ENCODE measurements at places on chromosomes 12 and 14.

- no peak for DNase-seq
Observed at GRCh38 chr14:34911209-34912150, 36.3 kb upstream of the BAZ1A start.

DNA sequence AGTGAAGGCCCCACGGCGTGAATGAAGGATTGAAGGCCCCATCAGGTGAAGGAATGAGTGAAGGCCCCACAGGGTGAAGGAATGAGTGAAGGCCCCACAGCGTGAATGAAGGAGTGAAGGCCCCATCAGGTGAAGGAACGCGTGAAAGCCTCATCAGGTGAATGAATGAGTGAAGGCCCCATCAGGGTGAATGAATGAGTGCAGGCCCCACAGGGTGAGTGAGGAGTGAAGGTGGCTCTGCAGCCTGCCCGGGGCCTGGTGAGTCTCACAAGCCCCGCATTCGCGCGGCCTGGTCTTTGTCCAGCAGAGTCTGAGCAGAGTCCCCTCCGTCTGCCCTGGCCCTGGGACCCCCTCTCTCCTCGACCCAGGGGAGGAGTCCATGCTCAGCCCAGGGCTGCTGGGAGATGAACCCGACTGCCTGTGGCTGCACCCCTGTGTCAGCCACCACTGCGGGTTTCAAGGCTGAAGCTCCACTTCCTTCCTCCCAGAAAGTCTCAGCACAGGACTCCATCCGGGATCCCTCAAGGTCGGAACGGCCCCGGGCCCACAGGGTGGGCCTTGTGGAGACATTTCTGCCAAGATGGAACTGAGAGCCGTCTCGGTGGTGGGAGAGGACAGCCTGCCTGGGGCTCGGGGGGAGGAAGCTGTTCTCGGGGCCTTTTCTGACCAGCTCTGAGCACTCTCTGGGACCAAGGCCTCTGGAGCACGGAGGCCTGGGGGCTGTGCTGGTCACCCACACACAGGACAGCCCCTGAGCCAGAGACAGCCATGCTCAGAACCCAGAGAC is 37.4 kb upstream of the TMEM179 start:
- DNase-seq: no peak

DNA sequence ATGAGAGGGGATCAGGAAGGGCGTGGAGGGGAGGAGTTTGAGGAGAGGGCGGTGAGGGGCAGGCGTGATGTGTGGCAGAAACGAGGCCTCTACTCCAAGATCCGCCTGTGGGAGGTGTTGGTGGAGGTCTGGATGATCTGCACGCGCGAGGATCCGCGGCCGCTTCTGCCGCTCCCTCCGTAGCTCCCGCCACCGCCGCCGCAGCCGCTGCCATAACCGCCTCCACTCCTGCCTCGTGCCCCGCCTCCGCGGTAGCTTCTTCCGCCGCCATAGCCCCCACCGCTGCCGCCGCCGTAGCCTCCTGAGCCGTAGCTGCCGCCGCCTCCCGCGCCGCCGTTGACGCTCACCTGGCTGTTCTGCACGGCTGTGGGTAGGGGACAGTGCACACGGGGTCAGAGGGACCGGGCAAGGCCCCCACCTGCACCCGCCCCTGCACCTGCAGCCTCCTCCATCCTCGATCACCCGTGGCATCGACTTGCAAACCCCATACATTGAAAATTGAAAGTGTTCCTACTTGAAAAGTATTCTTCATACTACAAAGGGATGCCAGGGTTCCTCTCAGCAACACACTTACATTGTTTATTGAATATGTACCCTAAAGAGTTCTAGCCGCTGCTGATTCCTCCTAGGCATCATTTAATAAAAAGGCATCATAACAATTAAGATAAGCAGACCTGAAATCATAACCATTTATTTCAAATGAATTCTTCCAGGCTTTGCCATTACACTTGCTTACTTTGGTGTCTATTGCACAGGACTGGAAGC is 11.1 kb upstream of the KRT1 start:
- no peak for DNase-seq

DNA sequence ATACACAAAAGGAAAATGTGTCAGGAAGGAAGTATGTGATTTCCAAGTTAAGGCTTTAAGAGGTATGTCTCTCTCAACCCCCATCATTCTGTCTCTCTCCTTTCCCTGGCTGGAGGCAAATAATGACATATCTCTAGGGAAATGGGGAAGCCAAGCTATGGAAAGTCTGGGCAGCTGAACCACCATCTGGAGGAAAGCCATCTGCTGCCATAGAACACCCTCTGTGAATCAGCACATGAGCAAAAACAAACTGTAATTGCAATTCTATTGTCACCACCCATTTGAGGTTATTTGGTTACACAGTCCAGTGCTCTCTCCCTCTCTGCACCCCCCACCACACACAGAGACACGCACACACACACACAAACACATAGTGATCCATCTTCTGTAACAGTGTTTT is 766.2 kb downstream of the FLRT2 start:
- DNase-seq: no peak

DNA sequence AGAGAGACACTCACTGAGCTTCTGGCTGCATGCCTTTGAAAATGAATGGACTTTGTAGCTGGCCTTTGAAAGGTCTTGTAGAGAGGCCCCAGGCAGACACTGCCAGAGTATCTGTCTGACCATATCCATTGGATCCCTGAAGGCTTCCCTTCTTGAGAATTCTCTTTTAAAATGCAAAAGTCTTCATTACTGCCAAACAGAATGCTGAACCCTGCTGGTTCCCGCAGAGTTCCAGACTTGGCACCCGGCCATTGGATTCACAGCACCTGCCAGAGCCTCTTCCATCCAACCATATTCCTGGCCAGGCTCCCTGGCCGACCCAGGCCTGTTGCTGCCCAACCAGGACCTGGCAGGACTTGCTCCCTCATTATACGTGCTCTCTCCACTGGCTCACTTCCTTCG is 182.5 kb downstream of the GXYLT1 start:
- DNase-seq: no peak

DNA sequence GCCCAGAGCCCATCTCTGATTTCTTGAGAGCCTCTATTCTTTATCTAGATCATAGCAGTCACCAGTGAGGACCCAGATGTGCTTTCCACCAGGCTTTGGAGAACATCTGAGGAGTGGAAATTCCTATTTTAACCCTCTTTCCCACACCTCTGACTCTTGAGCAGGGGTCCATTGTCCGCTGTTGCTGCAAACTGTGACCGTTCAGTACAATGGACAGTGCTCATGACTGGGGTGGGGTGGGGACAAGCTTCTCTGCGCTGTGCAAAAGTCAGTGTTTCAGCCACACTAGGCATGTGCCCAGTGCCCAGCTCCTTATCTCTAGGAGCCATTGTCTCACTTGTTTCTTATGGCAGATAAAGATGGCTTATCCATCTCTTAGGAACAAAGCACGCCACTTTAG is 16.9 kb upstream of the KRT7 start:
- DNase-seq: no peak

- no peak for DNase-seq
Observed at GRCh38 chr12:92237762-92238523, 92.3 kb upstream of the BTG1 start.

DNA sequence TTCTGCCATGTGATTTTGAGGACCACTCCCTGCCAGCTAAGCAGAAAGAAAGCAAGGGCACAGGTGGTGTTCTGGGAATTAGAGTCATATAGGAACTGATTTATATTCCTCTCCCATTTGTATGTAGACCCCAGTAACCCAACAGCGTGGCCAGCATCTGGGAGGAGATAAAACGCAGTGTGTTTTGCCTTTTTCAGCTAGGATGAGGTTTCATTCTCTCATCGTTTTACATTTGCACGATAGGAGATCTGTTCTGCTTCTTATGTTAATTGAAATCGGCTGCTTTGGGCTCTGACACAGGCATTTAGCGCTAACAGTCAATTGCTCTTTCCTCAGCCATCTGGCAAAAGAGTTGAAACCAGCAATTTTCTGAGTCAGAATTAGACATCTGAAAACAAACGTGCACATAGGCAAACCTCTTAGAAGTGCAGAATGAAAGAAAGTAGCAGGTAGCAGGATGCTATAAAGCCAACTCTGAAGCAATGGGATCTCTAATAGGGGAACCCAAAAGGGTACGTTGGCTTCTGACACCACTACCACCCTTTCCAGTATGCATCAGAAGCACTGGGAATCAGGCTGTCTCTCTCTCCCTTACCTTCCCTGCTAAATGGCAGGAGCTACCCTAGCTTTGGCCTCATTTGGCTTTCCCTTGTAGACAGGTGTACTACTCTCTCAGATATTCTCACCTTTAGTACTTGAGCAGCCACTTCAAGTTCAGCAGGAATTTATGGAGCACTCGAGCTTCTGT is 219.1 kb downstream of the PHLDA1 start:
- DNase-seq: no peak

DNA sequence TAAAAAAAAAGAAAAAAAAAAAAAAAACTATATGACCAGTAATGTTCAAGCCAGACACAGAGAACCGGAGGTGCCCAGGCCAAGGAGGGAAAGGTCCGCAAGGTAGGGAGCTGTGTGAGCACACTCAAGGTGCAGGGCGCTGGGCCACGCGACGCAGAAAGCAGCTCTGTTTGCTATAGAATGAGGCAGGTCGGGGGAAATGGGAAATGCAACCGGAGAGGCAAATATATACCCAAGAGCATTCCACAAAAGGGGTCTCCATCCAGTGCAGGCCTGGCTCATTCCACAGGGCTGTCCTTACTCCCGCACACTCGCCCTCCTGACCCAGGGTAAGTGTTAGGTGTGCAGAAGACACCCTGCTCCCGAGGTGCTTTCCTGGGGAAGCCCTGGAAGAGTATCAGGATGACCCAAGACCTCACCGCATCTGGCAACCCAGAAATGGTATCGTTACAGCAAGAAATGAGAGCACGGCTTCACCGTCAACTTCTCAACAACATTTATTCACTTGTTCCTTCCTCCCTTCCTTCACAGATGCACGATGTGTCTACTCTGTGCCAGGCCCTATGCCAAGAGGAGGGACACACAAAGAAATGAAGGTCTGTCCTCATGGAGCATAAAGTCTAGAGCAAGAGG is 86.4 kb downstream of the BCL11B start:
- no peak for DNase-seq

- DNase-seq: no peak
Observed at GRCh38 chr12:110534811-110535210, 32.7 kb downstream of the RAD9B start.

DNA sequence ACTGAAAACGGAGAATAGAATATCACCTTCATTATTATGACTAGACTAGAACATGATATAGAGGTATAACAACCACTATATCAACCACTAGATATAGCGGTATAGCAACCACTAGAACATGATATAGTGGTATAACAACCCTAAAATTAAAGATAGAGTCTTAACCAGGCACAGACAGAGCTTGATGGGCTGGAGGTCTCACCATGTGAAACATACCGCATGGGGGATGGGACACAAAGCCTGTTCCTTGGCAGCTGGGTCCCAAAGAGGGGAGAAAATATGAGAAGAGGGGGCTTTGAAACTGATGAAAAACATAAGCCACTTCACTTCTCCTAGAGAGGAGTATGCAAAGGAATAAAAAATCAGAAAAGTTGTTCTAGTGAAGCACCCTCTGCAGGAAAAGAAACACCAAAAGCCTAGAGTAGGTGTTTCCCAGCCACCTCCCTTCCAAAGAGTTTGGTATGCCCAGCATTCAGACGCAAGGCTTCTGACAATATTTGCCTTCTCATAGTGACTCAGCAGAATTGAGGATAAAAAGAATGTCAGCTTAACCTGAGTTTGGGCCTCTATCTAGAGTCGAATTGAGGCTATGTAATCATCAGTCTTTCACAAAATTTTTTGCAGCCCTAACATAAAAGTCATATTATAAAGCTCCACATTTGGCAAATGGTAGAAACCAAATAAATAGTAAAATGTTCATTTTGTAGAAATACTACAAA is 316.4 kb downstream of the NOVA1 start:
- no peak for DNase-seq

DNA sequence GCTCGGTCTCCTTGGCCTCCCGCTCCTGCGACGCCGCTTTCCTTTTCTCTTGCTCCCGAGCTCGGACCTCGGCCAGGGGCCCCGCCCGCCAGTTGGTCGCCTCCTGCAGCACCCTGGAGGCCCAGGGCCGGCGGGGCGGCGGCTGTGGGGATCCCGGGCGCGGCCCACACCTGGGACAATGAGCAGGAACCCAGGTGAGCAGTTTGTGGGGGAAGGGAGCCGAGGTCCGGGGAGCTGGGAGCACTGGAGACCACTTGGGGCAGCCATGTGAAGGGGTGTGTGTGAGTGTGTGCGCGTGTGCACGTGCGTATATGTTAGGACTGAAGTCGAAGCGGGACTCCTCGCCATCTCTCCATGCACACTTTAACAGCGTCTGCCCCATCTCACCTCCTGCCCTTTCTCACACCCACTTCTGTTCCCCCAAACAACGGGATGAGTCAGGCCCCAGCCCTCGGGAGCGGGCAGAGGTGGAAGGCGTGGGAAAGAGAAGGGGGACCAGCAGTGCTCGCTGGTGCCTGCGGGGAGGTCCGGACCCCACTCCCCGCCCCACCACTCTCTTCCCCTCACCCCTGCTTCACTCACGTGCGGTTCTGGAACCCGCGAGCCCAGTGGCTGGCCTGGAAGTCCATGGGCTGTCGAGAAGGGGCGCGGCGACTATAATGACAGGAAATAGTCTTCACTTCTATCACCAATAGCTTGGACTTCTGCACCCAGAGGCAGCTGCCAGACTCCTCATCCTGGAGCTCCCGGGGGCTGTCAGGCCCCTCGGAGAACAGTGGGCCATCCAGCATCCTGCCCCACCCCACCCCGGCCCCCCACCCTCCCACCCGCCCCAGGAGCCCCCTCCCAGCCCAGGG is 450 bp downstream of the DDN start:
- peak; percentile 88 for DNase-seq

GRCh38 chr12:1838994-1839365 is 18.6 kb downstream of the LRTM2 start:
- DNase-seq: no peak
